ENCODE measurements at places on chromosomes 1 and 21.

DNA sequence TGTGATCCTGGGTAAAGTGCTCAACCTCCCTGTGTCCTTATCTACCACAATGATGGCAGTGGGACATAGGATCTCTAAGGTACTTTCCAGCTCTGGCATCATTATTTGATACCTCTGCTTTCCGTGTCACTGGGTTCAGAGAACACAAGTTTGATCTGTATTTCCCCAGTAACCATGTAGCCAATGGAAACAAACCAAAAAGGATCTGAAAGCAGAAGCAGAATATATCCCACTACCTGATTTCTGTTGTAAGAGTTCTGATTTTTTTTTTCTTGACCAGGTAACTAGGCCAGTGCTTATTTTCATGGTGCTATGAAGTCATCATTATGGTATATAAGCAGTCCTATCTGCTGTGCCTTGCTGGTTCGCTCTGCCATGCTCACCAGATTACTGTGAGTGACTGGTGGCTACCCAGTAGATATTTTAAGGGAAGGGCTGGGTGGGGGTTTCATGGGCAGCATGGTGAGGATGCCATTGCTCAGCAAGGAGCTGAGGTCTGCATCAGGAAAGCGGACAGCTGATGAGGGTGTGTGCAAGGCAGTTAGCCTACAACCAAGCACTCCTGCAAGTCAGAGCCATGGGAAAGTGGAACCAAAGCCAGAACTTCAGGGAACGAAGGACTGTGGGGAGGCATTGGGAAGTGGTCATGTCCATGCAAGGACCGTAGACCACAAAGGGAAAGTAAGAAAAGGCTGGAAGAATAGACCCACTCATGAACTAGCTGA lies 104.9 kb upstream of the EDEM3 start:
- no peak for DNase-seq

- DNase-seq = peak; percentile 83
These were observed 12.7 kb downstream of the EFNA3 start for GRCh38 chr1:155091071-155092051.

- no peak for DNase-seq
These were observed 255.1 kb downstream of the PTPRC start for GRCh38 chr1:198893763-198894444.

- no peak for DNase-seq
These were observed 16.0 kb upstream of the TTC39A start for GRCh38 chr1:51346086-51346942.

DNA sequence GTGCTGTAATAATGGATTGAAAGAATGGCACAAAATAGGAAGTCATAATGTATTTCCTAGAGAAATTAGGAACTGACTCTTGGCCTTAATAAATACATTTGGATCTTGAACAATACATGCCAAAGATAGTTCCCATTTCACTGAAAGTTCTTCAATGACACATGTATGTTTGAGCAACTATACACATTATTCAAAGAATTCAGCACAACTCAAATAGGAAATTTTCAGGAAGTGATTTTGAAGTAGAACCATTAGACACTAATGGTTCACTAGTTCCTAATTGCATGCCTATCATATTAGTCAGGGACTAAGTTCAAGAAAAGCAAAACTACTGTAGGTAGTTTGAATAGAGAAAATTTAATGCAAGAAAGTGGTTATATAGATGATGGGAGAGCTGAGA lies 404.7 kb downstream of the LMO4 start:
- no peak for DNase-seq
